ENCODE measurements at places on chromosomes 12 and 14.

DNA sequence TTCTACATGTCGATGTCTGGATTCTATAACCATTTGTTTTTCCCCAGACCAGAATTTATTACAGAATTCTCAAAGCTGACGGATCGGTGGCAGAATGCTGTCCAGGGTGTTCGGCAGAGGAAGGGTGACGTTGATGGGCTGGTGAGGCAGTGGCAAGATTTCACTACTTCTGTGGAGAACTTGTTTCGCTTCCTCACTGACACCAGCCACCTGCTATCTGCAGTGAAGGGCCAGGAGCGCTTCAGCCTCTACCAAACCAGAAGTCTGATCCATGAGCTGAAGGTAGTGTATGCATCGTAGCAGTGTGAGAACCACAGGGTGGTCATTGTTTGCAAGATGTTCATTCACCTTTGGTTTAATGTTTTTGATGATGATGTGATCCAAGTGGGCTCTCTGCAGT lies 124.0 kb downstream of the ESR2 start:
- DNase-seq = no peak

DNA sequence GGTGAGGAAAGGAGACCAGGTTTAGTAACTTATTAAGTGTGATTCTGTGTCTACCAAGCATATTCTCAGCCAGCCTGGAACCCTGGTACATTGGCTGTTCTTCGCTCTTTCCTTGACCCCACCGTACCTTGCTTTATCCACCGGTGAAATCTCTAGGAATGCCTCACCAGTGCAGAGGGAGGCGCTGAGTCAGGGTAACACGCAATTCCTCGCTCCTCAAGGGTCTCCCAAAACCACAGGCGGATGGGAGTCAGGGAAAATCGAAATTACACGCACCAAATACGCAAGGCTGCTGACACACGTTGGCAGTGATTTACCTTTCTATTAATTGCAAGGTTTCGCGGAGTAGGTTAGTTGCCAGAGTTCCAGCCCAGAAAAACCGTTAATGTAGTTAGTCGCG lies 845 bp downstream of the L3HYPDH start:
- DNase-seq = peak; percentile 35

DNA sequence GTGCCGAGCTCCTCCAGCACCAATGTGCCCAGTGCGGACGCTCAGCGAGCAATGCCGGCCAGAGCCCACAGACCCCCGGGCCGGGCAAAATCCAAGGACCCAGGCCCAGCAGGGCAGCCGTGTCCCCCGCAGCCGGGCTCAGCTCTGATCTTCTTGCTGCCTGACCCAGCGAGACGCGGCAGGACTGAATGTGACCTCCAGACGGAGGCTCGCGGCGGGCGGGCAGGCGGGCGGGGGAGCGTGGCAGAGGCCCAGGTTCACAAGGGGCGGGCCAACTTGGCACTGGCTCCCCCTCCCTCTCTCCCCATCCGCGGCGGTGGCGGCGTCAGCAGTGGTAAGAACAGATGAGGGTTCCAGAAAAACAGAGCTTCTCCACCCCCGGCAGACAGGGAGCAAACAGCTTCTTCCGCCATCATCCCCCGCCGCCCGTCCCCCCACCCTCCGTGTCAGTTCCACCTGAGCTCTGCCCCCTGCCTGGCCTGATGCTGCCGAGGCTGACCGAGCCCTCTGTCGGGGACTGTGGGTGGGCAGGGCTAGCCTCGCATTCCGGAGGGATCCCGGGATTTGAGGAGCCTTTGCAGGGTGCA lies 94.3 kb downstream of the RFLNA start:
- peak; percentile 88 for DNase-seq

GRCh38 chr14:97306133-97306759 lies 509.1 kb downstream of the VRK1 start:
- DNase-seq = no peak

DNA sequence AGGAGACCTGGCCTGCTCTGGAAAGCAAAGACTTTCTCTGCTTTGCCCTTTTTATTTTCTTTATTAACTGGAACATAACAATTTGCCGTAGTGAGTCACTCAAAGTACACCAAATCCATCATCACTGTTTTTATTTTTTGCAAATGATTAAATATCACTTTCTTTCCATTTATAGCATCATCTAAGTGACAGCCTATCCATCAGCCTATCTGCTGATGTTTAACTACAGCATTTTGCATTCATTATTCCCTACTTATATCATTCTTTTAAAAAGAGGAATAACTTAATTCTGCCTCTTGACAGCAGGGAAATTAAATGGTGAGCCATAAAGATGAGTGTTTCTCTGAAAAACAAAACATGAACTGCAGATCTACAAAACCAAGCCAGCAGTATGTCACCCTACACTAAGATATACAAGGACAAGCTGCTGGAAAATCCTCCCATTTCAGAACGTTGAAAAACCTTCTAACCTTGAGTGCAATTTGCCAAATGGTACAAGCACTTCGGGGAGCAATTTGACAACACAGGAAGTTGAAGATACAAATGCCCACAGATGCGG lies 821.3 kb upstream of the TMEM132C start:
- no peak for DNase-seq

GRCh38 chr12:56230432-56231183 lies 757 bp downstream of the SLC39A5 start:
- DNase-seq = no peak

- DNase-seq = no peak
These were observed 37.0 kb downstream of the GPR137C start for GRCh38 chr14:52589646-52590045.

DNA sequence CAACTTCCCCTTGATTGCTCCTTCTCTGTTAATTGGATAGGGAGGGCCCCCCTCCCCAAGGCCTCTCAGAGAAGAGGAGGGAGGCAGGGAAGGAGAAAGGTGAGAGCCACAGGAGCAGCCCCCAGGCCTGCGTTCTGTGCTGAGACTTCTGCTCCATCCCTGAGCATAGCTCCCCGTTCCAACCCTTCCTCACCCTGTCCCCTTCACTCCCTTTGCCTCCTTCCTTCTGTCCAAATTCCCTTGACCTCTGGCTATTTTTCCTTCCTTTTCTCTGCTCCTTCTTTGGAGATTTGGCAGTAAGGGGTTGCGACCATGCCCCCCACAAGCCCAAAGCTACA lies 788 bp upstream of the ASIC1 start:
- no peak for DNase-seq

All from PC-9 (cell line).